Left ventricle myocardium superior (tissue), 1 donor: ENCODE measurements at places on chromosomes 5 and 9. TPM values are rescaled to one million over a fixed set of nuclear protein-coding genes. Genes with fewer than 3 reads are reported as not detected.

Gene SCAI
- total RNA-seq = 3.8 TPM

DNA sequence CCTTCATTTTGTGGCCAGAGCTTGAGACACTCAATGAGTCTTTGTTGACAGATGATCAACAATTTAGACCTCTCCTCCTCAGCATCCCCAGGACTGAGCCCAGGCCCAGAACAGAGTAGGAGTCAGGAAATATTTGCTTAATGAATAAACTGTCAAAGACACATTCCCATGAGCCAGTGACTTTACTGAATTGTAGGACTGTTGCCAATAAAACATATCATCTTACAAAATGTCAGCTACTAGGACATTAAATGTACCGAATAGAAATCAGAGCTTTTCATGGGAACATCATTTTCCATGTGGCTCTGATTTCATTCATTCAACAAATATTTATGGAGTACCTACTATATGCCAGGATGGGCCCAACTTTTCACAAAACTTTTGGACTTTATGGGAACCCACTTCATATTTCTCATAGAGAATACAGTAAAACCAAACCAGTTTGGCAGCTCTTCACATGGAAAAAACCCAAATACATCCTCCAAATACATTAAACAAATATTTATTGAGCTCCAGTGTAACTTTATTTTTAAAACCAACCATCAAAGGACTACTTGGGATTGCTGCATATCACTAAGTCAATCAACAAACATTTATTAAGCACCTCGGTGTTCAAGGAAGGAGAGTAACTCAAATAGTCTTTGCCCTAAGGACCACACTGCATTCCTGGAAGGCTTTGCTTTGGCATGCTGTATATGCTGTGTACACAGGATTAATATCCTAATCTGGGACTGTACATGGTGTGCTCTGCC is 11.4 kb downstream of the VDAC1 start:
- DNase-seq = no peak

GRCh38 chr9:93255494-93255867 is 71.5 kb downstream of the WNK2 start:
- no peak for DNase-seq

Gene NR5A1
- not detected for total RNA-seq

Gene CDC25C
- not detected for total RNA-seq

DNA sequence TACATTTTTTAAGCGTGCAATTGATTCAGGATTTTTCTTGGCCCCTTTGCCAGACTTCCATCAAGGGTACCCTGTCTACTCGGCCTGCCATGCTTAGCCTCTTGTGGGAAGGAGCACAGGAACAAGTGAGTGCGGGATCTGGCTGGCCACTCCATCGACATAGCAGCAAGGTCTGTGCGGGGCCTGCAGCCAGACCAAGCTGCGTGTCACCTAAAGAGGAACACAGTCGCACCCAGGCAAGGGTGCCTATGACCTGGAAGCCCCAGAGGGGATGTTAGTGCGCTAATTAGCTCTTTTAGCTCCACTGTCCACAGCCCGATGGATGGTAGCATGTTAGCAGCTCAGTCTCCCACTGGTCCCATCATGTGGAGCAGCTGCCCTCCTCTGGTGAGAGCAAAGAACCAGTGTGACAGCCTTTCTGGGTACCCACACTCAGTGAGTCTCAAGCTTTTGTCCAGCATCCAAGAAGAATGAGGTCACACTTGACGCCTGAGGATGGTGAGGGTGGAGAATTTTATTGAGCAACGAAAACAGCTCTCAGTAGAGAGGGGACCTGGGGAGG is 38.7 kb downstream of the FTMT start:
- peak; percentile 16 for DNase-seq

Gene S1PR3
- 19.8 TPM for total RNA-seq

DNA sequence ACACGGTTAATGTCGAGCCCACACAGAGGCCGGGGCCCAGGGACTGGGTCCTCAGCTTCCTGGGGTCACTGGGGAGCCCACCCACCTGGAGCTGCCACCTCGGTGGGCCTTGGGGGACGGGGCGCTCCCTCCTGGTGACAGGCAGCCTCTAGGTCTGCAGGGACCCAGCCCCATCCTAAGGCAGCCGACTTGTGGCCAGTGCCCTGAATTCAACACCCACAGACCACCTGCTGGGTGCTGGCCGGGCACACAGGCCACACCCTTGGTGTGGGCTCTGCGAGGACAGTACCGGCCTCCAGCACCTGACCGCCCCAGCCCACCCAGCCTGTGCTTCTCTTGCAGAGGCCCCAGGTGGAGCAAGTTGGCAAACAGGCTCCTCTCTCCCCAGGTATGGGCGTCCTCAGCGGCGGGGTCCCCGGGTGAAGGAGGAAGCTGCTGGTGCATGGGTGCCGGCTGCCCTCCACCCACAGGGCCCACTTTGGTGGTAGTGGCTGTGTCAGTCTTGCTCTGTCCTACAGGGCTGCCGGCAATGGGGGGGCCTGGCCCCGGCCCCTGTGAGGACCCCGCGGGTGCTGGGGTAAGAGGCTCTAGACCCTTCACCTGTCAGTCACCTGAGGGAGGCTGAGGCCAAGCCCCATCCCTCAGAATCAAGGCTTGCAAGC is 8.3 kb downstream of the ENTPD8 start:
- peak; percentile 26 for DNase-seq

DNA sequence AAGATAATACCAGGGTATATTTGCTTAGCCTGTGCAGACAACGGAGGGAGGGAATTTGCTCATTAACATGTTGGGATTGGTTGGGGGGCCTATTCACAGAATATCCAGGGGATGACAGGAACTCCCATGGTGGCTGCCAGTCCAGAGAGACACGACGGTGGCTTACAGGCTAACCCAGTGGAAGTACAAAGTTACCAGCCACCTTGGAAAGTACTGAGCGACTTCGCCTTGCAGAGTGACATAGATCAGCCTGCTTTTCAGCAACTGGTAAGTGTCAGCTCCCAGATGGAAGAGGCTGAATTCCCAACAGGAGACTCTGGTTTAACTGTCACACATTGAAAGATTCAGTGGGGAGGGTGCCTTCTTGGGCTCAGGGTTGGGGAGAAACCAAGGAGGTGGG is 7.9 kb downstream of the ISL1 start:
- DNase-seq = no peak

DNA sequence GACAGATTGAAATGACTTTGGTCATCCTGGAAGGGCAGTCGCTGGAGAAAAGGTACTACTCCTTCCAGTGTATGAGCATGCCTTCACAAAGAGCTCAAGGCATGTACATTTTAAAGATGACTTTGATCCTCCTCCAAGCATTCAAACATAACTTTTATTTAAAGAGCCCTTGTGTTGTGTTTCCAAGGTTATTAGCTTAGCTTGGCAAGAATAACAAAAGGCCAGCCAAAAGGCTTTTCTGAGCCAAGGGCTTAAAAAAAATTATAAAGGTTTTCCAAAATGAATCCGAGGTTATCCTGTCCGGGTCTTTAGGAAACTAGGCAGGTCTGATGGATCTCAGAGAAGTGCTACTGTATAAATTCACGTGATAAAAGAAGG is 71.0 kb upstream of the PLPP6 start:
- no peak for DNase-seq

Gene KIF2A
- total RNA-seq = 9.3 TPM

- no peak for DNase-seq
Measured at GRCh38 chr9:120891245-120891883, 14.4 kb upstream of the PHF19 start.

DNA sequence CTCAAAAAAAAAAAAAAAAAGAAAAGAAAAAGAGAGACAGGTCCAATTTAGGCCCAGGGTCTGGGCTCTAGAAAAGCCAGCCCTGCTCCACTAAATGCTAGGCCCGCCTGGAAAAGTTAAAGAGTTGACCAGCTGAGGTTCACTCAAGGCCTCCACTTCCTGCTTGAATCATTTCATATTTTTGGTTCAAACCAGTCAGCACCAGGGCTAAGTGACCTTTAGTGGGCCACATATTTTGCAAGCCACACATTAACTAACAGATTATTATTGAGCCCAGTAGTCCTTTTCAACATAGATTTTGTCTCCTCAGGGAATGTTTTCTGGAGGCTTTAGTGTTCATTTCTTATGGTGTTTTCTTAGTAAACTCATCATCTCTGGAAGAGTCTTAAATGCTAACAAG is 156.6 kb downstream of the TLR4 start:
- DNase-seq = no peak

GRCh38 chr5:501105-501830 is 23.0 kb downstream of the SLC9A3 start:
- DNase-seq = no peak

Gene CARTPT
- total RNA-seq = not detected

- no peak for DNase-seq
Measured at GRCh38 chr5:18141222-18141621, 507.0 kb downstream of the TAF11L14 start.

Gene NDUFAF2
- 36.1 TPM for total RNA-seq

DNA sequence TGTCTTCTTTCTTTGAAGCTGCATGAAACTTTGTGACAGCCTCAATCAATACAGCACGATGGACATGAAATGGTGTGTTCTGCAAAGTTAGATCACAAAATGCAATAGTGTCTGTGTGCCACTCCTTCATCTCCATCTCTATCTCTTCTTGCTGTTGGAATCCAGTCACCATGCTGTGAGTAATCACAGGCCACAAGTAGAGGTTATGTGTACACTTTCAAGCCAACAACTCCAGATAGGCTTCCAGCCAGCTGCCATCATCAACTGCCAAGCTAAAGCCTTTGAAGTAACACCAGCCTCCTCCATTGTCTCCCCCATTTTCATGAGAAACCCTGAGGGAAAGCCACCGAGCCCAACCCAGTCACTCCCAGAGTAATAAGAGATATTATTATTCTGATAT is 360.6 kb downstream of the PTPRD start:
- DNase-seq = peak; percentile 75

DNA sequence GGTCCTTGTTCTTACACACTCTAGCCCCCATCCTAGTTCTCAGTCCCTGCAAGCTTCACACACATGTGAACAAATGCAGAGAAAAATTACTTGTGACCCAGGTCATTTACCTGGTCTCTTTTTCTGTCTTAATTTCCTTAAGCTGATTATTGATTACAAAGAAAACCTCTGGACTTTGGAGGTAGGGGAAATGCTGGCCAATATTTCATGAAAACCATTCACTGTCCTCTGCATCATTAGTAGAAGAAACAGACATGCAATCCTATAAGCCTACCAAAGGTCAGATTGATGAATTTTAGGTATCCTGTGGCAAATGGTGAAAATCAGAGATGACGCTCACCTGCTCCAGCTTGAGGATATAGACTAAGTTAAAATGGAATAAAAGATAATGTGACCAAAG is 366.8 kb downstream of the ARRDC3 start:
- no peak for DNase-seq

GRCh38 chr5:28779161-28779754 is 1740.9 kb upstream of the CDH9 start:
- no peak for DNase-seq

GRCh38 chr9:77952635-77953328 is 78.8 kb downstream of the GNAQ start:
- no peak for DNase-seq

Gene LRRC19
- not detected for total RNA-seq

GRCh38 chr9:84501587-84501986 is 161.0 kb upstream of the SLC28A3 start:
- DNase-seq = no peak

DNA sequence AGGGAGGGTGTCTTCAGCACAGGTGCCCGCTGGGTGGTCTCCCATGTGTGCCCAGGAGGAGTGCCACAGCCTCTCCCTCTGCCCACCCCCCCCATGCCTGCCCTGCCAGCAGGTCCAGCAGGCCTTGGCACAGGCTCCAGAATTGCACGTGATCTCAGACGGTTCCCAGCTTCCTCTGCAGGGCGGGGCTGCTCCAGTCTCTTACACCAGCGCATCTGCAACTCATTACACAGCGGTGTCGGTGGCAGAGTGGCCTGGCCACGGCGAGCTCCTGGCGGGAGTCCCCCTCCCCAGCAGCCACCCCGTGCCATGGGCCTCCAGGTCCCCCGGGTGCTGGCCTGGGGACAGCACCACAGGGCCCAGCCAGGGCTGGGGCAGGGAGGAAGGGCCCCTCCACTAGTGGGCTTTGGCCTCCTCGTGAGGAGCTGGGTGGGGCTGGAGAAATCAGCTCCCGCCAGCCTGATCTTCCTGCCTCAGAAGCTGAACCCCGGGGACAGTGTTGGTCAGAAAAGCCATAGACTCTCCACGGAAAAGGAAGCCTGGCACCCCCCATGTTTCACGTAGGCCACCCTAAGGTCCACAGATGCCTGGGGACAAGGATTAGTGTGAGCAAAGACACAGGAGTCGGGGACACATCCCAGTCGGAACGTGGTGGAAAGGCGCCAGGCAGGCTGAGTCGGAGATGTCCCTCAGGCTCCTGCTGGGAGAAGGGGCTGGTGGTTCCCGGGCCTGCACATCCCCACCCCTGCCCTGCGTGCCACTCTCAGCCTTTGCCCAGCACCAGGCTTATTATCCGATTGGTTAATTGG is 40.2 kb downstream of the RXRA start:
- peak; percentile 94 for DNase-seq

Gene KCNV2
- not detected for total RNA-seq

GRCh38 chr5:59540366-59540765 is 353.2 kb downstream of the PDE4D start:
- DNase-seq = no peak
